ENCODE measurements at places on chromosomes 1 and 21. TPM values are rescaled to one million over a fixed set of nuclear protein-coding genes. Genes with fewer than 3 reads are reported as not detected.

CYP4A11 gene
- total RNA-seq: not detected

CRNN gene
- total RNA-seq: not detected

DNA sequence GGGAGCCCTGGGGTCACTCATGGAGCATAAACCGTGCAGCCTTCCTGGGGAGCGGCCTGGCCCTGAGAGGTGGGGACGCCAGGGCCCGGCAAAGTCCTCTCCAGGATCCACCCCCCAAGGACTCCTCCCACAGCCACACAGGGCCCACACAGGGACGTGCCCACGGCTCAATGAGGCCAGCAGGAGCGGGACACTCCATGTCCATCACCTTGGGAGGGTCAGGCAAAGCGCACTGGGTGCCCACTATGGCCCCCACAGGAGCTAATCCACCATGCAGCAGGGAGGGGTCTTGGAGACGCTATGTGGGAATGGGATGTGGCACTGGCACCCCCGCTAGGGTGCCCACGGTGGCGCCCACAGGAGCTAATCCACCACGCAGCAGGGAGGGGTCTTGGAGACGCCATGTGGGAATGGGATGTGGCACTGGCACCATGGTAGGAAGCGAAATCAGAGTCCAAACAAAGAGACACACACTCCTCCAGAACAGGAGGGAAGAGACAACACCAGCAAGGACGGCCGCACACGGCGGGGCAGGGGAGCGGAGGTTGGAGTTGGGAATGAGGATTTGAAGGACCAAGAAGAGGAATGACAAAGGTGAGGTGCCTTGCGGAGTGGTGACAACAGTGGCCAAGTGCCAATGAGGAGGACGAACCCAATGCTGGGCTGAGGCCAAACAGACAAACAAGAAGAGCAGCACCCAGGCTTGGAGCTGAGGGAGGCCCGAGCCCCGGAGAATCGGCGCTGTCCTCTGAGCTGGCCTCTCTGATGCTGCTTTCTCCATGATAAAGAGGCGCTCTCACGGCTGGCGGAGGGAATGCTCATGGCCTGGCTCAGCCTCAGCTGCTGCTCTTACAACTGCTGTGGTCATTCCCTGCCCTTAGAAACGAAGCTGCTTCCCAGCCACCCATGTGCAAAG, 18.1 kb upstream of the SLC19A1 start:
- DNase-seq: no peak

DNA sequence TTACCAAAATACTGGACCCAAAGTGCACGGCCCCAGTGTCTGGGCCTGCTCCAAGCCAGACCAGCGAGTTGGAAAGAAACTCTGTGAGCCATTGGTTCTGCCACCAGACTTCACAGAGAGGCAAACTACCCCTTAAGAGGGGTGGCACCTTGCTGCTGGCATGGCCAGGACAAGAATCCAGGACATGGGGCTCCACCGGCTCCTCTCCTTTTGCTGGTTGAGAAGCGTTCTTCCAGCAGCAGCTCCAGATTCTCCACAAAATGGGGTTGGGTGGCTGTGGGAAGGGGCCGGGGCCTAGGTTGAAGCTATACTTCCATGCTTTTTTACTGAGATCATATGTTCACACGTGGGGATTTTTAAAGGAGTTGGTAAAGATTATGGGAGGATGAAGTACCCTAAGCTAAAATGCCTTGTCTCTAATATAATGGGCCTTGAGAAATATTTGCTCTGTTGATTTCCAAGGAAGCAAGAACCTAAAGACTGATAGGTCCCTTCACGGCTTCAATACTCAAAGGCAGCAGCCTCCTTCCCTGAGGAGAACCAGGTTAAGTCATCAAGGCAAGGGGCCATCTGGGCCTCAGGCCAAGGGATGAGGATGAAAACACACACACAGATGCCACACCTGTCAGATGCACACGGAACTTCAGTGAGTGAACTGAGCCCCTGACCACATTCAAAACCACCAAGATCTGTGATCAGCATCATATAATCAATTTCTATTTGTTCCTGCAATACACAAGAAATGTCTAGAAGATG, 3.1 kb downstream of the C1orf198 start:
- no peak for DNase-seq

DNA sequence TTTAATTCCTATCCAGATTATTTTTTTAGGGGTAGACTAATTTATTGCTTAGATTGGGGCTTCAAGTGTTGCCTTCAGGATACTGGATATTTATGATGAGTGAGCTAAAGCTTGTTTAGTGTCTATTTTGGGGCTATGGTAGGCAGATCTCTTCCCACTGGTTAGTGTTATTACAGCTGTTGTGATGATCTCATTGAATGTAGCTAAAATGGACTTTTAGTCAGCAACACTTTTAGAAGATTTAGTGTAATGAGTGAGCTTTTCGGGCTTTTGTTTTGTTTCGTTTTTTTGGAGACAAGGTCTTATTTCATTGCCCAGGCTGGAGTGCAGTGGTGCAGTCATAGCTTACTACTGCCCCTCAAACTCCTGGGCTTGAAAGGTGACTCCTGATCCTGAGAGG, 14.2 kb downstream of the THRAP3 start:
- peak; percentile 78 for DNase-seq
